ENCODE measurements at places on chromosomes 7 and 10.
A peak's percentile ranks its signal among the peaks of the same experiment; 100 is the strongest.

DNA sequence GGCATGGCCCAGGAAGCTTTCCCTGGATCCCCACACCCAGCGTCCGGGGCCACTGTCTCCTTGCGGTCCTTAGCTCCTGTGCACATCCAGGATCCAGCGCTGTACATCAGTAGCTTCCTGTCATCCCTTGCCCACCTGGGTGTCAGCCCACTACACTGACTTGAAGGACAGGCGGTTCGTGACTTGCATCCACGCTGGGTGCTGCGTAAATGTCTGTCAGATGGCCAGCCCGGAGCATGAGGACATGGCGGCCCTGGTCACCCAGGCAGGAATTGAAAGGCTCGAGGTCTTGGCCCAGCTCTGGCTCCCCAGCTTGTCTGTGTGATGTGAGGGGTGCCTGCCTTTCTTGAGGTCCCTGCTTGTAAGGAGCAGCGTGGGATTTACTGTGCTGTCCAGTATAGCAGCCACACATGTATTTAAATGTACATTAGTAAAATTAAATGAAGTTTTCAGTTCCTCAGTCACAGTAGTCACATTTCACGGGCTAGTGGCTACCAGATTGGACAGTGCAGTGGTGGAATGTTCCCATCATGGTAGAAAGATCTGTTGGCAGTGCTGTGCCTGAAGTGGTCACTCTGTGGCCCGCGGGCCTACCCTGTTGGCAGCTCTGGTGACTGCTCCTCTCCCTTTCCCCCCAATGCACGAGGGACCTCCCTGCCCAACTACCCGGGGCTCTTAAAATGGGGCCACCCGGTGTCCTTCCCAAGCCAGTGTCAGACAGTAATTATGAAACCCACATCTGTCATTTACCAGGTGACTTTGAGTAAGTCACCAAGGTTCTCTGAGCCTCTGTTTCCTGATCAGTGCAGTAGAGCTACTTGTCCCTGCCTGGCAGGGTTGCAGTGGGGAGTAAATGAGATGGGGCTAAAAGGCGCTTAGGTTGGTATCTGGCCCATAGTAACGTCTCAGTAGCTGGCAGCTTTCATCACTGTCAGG is 97.8 kb upstream of the PPIF start:
- H3K4me1 ChIP-seq = no peaks in the 10 kb centered on the region
- no peak overlapping the region for H3K27ac ChIP-seq
- no peaks in the 10 kb centered on the region for H3K36me3 ChIP-seq
- no peak for DNase-seq
- H3K4me3 ChIP-seq = no peak overlapping the region
- peaks cover 7% of the 10 kb centered on the region for H3K27me3 ChIP-seq

DNA sequence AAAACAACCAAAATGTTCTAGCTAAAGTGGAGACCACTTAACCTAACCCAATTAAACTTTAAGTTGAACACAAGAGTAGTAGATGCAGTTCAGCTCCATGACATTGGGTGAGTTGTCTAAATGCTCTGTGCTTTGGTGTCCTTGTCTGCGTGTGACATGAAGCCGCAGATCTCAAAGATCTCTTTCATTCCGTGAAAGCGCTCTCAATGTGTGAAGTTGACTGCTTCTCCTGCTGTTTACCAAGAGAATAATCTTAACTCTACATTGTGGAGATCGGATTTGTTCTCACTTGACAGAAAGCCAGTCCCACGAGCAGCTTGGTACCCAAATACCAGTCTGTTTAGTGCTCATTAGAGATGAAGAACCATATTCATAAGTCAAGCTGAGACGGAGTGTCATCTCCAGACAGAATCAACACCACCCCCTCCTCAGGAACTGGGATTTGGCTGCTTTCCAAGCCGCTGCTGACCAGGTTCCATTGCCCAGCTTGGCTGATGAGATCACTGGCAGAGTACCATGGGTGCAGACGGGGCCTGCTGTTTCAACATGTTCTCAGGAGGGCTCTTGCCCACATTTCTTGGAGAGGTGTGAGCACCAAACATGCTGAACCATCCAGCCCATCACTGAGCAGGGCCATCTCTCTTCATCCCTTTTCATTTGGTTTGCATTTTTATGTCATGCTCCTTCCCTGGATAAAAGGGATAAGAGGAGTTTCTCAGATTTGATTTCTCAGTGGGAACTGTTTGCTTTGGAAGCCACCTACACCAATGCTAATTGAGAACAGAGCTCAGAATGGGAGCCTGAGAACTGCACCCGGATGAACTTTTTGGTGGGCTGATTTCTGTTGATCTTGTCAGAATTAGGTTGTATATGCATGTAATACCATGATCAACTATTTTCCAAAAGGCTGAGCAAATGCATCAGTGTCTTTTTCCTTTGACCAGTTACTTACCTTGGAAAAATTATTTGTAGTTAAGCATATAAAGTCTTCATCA is 95.8 kb upstream of the AGBL3 start:
- no peaks in the 10 kb centered on the region for H3K27me3 ChIP-seq
- peaks cover 10% of the 10 kb centered on the region for H3K4me1 ChIP-seq
- peaks cover 13% of the 10 kb centered on the region for H3K36me3 ChIP-seq
- H3K4me3 ChIP-seq = peak overlapping the region; percentile 88
- H3K27ac ChIP-seq = no peak overlapping the region
- DNase-seq = no peak

DNA sequence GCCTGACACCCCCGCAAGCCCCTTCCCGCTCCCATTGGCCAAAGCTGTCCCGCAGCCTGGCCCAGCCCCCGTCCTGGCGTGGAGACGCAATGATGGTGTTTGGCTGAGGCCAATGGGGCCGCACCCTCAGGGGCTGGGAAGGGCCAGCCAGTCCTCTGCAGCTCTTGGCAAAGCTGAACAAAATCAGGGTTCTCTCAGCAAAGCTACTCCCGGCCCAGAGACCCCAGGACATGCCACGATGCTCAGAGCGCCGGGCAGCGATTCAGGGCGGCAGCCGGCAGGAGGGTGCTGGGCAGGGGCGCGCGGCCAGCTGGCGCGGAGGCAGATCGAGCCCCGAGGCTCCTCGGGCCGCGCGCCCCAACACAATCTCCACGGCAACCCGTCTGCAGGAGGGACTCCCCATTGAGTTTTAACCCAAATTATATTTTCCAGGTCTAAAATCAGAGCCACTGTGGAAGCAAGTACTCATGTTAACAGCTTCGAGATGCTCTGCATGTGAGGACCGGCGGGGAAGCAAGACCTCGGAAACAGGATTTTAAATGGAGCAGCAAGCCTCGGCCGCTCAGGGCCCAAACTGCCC is 8.8 kb upstream of the CNPY1 start:
- H3K4me1 ChIP-seq = no peaks in the 10 kb centered on the region
- H3K27me3 ChIP-seq = no peaks in the 10 kb centered on the region
- DNase-seq = no peak
- H3K27ac ChIP-seq = no peak overlapping the region
- no peaks in the 10 kb centered on the region for H3K36me3 ChIP-seq
- no peak overlapping the region for H3K4me3 ChIP-seq

GRCh38 chr7:36982766-36983165 is 258.5 kb upstream of the AOAH start:
- H3K4me1 ChIP-seq = peaks cover 2% of the 10 kb centered on the region
- no peaks in the 10 kb centered on the region for H3K27me3 ChIP-seq
- no peaks in the 10 kb centered on the region for H3K36me3 ChIP-seq
- no peak overlapping the region for H3K4me3 ChIP-seq
- DNase-seq = no peak
- H3K27ac ChIP-seq = no peak overlapping the region

- H3K27ac ChIP-seq = no peak overlapping the region
- H3K27me3 ChIP-seq = no peaks in the 10 kb centered on the region
- no peaks in the 10 kb centered on the region for H3K4me1 ChIP-seq
- no peak overlapping the region for H3K4me3 ChIP-seq
- no peaks in the 10 kb centered on the region for H3K36me3 ChIP-seq
- peak; percentile 24 for DNase-seq
Measured at GRCh38 chr10:47025253-47025539, 114.0 kb downstream of the PTPN20 start.

GRCh38 chr10:60430017-60430416 is 40.3 kb upstream of the ANK3 start:
- H3K4me3 ChIP-seq = no peak overlapping the region
- no peak for DNase-seq
- no peak overlapping the region for H3K27ac ChIP-seq
- no peaks in the 10 kb centered on the region for H3K27me3 ChIP-seq
- no peaks in the 10 kb centered on the region for H3K4me1 ChIP-seq

DNA sequence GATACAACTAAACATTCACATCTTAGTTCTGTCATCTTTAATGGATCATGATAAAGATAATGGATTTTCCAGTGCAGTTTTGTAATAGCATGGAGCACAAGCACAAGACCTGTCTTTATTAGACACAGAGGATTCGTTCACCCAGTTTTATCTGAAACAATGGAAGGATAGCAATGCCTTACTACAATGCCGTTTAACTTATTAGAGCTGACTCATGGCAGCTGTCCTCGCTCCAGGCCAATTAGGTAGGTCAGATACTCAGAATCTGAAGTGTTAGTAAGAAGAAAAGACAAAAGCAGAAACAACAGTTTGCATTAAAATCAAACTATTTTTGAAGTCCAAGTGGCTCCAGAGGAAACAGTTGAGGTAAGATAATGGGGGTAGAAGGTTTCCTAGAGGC is 12.8 kb downstream of the OR13A1 start:
- no peak overlapping the region for H3K27ac ChIP-seq
- no peak for DNase-seq
- no peak overlapping the region for H3K4me3 ChIP-seq
- peaks cover 7% of the 10 kb centered on the region for H3K4me1 ChIP-seq

GRCh38 chr10:25552283-25552919 is 377.6 kb downstream of the GPR158 start:
- no peaks in the 10 kb centered on the region for H3K36me3 ChIP-seq
- H3K27ac ChIP-seq = no peak overlapping the region
- H3K4me3 ChIP-seq = no peak overlapping the region
- H3K27me3 ChIP-seq = peaks cover 2% of the 10 kb centered on the region
- no peak for DNase-seq

- 0 out of 2 replicates have a peak, but pooled peaks cover 3% of the 10 kb centered on the region for H3K27me3 ChIP-seq
- no peak overlapping the region for H3K27ac ChIP-seq
- H3K4me1 ChIP-seq = no peaks in the 10 kb centered on the region
- DNase-seq = no peak
Measured at GRCh38 chr7:85770332-85770731, 583.5 kb upstream of the SEMA3D start.

DNA sequence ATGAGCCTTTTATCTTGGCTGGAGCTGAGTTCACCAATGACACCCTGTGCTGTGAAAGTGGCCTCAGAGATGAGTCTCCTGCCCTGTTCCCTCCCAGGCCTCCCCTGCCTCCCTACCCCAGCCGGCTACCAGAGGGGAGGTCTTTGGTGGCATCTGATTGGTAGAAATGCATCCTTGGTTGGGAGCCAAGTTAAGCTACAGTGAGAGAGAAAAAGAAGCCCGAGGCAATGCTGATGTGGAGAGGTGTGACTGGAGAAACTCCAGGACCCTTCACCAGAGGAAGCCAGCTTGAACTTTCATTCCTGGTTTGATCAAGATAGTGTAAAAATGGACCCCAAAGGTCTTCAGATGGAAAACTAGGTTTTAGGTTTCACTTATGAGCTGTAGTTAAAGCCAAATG is 191.1 kb upstream of the TCF7L2 start:
- DNase-seq = no peak
- H3K36me3 ChIP-seq = no peaks in the 10 kb centered on the region
- H3K4me1 ChIP-seq = 0 out of 2 replicates have a peak, but pooled peaks cover 2% of the 10 kb centered on the region
- no peak overlapping the region for H3K4me3 ChIP-seq
- no peak overlapping the region for H3K27ac ChIP-seq

DNA sequence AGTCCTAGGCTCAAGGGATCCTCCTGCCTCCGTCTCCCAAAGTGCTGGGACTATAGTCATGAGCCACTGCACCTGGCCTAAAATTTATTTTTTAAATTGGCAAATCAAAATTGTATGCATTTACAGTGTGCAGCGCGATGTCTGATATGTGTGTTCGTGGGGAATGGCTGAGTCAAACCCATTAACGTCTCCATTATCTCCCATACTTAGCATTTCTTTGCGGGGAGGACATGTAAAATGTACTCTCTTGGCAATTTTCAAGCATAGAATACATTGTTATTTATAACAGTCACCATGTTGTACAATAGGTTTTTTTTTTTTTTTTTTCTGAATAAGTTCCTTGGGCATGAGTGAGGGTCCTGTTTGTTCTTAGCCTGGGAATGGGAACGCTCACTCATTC is 3.8 kb downstream of the TMEM184A start:
- no peak for DNase-seq
- H3K27me3 ChIP-seq = no peaks in the 10 kb centered on the region
- H3K4me3 ChIP-seq = no peak overlapping the region

- no peaks in the 10 kb centered on the region for H3K27me3 ChIP-seq
- DNase-seq = no peak
- H3K4me3 ChIP-seq = no peak overlapping the region
- H3K36me3 ChIP-seq = peaks cover 3% of the 10 kb centered on the region
Measured at GRCh38 chr7:83633516-83633915, 15.4 kb downstream of the SEMA3E start.

- H3K4me1 ChIP-seq = no peaks in the 10 kb centered on the region
- no peak overlapping the region for H3K4me3 ChIP-seq
- no peak overlapping the region for H3K27ac ChIP-seq
- H3K27me3 ChIP-seq = no peaks in the 10 kb centered on the region
Measured at GRCh38 chr10:75911426-75911825, 480.0 kb downstream of the LRMDA start.

GRCh38 chr7:51138123-51139085 is 178.2 kb downstream of the COBL start:
- H3K36me3 ChIP-seq = peaks cover 16% of the 10 kb centered on the region
- H3K4me1 ChIP-seq = no peaks in the 10 kb centered on the region
- H3K27ac ChIP-seq = no peak overlapping the region
- no peak overlapping the region for H3K4me3 ChIP-seq
- DNase-seq = no peak
- H3K27me3 ChIP-seq = no peaks in the 10 kb centered on the region

DNA sequence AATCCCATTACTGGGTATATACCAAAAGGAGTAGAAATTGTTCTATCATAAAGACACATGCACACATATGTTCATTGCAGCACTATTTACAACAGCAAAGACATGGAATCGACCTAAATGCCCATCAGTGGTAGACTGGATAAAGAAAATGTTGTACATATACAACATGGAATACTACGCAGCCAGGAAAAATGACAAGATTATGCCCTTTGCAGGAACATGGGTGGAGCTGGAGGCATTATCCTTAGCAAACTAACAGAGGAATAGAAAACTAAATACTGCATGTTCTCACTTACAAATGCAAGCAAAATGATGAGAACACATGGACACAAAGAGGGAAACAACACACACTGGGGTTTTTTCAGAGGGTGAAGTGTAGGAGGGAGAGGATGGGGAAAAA is 300.2 kb downstream of the BAMBI start:
- H3K4me3 ChIP-seq = no peak overlapping the region
- DNase-seq = no peak
- H3K36me3 ChIP-seq = no peaks in the 10 kb centered on the region

DNA sequence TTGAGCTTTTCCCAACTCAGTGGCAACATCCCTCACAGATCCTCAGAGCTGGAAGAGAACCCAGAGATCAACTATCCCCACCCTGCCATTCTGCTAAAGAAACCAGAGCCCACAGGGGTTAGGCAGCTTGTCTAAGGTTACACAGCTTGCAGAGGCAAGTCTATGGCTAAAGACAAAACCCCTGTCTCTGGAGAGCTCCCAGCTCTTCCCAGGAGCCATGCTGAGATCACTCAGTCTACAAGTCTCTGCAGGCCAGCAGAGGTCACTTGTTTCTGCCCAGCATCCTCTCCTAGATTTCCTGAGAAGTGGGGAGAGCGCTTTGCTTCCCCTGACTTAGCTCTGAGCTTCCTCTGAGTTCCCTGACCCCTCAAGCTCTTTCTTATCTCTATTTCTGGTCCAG is 28.5 kb upstream of the LOXL4 start:
- DNase-seq = no peak
- H3K36me3 ChIP-seq = no peaks in the 10 kb centered on the region
- no peak overlapping the region for H3K27ac ChIP-seq
- no peaks in the 10 kb centered on the region for H3K27me3 ChIP-seq
- H3K4me1 ChIP-seq = peaks cover 6% of the 10 kb centered on the region
